Tongue (tissue), 3 donors: ENCODE measurements at places on chromosomes 16 and 17. TPM values are rescaled to one million over a fixed set of nuclear protein-coding genes. Genes with fewer than 3 reads are reported as not detected.
A peak's percentile ranks its signal among the peaks of the same experiment; 100 is the strongest.

DNA sequence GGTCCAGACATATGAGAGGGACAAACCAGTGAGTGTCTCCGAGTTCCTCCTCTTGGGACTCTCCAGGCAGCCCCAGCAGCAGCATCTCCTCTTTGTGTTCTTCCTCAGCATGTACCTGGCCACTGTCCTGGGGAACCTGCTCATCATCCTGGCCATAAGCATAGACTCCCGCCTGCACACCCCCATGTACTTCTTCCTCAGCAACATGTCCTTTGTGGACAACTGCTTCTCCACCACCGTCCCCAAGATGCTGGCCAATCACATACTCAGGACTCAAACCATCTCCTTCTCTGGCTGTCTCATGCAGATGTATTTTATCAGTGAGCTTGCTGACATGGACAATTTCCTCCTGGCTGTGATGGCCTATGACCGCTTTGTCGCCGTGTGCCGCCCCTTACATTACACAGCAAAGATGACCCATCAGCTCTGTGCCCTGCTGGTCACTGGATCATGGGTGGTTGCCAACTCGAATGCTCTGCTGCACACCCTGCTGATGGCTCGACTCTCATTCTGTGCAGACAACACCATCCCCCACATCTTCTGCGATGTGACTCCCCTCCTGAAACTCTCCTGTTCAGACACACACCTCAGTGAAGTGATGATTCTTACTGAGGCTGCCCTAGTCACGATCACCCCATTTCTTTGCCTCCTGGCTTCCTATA lies 19.2 kb downstream of the ZNF200 start:
- DNase-seq: no peak

- DNase-seq: no peak
These were observed 80.7 kb downstream of the PLD6 start for GRCh38 chr17:17125136-17126084.

DNA sequence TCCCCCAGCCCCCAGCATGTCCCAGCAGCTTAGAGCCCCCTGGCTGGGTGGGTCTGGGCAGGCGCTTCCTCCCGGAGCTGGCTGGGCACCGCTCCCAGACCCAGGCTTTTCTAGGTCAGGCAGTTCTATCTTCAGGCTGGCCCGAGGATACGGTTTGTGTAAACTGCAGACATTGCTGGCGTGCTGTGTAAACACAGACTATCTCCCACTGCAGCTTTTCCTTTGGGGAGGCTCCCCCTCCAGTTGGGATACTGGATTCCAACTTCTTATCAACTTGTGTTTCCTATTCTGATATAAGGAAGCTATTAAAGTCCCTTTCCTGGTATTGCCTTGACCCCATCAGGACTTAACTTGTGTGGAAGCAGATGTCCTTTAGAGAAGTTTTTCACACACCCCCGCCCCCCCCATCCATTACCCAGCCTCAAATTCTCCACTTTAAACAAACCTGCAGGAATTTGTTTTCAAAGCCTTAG lies 18.3 kb upstream of the GNA13 start:
- DNase-seq: no peak

DNA sequence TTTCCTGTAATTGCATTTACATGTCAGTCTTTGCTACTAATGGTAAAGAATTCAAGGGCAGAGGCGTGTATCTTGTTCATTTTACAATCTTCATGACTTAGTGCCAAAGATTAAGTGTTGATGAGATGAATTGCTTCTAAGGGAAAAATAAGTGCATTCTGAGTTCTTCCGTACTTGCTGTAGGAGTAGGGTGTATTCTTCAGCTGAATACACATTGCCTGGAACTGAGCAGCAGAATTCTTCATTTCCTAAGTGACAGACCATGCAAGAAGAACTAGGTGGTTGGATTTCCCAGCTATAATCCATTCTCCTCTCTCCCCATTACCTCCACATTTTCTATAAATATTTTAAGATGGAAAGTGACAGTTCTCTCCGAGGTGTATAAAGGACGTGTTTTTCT lies 104.8 kb downstream of the CACNG3 start:
- DNase-seq: no peak

- no peak for DNase-seq
These were observed 52.3 kb downstream of the MSI2 start for GRCh38 chr17:57308543-57309186.

GRCh38 chr17:45702666-45703266 lies 81.4 kb upstream of the CRHR1 start:
- DNase-seq: peak; percentile 59

DNA sequence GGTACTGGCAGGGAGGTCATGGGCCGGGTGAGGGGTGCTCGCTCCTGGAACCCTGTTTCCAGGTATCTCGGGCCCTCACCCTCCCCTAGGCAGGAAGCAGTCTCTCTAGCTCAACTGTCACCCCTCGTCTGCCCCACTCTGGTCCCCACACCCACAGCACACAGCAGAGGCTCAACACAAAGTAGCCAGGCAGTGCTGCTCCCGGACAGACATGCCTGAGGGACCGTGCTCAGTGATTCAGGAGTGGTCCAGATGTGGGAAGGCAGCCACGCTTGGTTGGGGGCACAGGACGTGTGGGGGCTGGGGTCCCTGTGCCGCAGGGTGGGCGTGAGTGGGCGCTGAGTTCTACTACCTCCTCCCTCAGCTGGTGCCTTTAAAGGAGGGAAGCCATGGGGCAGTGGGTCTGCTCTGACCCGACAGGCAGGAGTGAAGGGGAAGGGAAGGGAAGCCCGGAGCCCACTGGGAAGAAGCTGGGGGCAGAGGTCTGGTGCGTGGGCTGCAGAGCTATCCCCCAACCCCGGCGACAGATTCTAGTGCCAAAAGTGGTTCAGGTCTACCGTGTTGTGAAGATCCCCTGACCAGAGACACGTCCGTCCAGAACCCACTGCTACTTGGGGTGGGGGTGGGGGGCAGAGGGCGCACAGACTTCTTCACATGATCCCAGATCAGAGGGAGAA lies 11.8 kb downstream of the SLC16A3 start:
- no peak for DNase-seq

DNA sequence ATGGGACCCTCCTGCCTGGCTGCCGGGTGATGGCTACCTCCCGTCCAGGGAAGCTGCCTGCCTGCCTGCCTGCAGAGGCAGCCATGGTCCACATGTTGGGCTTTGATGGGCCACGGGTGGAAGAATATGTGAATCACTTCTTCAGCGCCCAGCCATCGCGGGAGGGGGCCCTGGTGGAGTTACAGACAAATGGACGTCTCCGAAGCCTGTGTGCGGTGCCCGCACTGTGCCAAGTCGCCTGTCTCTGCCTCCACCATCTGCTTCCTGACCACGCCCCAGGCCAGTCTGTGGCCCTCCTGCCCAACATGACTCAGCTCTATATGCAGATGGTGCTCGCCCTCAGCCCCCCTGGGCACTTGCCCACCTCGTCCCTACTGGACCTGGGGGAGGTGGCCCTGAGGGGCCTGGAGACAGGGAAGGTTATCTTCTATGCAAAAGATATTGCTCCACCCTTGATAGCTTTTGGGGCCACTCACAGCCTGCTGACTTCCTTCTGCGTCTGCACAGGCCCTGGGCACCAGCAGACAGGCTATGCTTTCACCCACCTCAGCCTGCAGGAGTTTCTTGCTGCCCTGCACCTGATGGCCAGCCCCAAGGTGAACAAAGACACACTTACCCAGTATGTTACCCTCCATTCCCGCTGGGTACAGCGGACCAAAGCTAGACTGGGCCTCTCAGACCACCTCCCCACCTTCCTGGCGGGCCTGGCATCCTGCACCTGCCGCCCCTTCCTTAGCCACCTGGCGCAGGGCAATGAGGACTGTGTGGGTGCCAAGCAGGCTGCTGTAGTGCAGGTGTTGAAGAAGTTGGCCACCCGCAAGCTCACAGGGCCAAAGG lies 36.8 kb downstream of the NLRC5 start:
- DNase-seq: no peak

GRCh38 chr17:32935726-32936125 lies 7.8 kb downstream of the TMEM98 start:
- DNase-seq: no peak

DNA sequence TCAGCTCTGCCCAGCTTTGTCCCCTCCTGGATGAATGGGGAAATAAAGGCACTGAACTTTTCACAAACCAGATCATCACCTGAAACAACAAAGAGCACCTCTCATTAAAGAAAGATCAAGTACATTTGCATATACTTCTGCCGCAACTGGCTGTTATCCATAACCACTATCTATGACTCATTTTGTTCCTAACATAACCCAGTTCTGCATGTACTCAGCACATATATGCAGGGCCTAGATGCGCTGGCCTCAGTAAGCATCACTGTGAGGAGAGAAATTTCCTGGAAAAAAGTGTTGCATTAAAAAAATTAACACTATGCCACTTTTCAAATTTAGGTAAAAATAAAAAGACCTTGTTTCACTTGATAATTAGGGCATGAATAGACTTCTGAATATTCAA lies 1718.4 kb downstream of the TP53TG3F start:
- DNase-seq: no peak

GRCh38 chr17:17526369-17526768 lies 30.2 kb upstream of the RASD1 start:
- peak; percentile 65 for DNase-seq

DNA sequence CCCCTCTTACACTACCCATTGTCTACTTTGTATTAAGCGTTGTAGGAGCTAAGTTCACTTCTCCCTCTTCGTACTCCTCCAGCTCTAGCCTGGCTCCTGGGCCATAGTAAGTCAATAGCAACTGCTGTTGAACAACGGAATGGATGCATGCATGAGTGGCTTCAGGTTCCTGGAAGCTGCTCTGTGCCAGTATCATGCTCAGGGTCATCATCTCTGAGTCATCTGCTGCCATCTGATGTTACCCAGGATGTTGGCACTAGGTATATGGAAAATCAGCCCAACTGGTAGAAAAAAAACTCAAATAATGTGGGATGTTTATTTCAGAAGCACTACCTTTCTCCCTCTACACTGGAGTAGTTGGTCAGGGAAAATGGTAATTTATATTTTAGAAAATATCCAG lies 536.8 kb downstream of the NPIPA7 start:
- no peak for DNase-seq

GRCh38 chr16:57282510-57283213 lies 1.8 kb downstream of the PLLP start:
- no peak for DNase-seq

DNA sequence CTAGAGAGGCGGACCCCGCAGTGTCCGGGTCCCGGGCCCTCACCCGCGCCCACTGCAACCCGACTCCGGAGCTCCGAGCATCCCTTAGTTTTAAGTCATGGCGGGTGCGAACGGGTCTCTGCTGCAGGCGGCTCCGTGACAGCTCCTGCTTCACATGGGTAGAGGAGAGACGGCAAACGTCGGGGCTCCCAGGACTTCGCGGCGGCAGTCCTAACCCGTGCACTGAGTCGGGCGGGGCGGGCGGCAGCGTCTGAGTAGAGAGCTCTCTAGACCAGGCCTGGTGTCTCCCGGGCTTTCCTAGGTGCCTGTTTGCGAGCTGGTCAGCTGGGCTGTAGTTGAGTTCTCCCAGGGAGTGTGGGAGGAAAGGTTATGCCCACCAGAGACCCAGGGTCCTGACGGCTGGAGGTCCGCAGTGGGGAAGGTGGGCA lies 345 bp downstream of the TSC2 start:
- DNase-seq: no peak

- DNase-seq: no peak
These were observed 26.1 kb downstream of the MNT start for GRCh38 chr17:2374549-2375285.

DNA sequence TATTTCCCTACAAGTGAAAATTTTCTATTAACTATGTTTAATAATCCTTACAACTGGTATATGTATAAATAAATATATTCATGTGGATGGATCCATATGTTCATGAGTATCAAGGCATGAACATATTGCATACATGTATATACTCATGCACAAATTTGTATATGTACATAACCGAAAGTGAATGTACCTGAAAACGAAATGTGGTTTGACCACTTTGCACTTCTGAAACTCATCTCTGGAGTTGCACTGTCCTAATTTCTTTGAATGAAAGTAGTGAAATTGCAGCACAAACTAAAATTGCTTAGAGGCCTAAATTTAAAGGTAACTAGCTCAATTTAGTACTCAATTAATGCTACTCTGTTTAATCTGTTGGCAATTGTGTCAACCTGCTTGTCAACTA lies 27.4 kb upstream of the GNAO1 start:
- no peak for DNase-seq

DNA sequence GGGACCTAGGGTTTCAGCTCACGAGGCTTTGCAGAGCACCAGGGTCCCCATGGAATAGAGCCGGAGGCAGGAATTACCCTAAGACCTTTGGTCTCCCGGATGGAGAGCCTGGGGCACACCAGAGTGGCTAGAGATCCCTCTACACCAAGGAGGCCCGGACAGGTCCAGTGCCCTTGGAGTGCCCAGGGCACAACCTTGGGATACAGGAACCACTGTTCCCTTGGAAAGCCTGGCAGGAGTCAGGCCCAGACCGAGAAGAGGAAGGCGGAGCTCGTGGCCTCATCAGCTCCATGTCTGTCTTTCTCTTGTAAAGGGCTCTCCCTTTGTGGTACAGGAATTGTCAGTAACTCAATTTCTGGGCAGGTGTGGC lies 3.8 kb upstream of the DBNDD1 start:
- DNase-seq: no peak

GRCh38 chr17:50955667-50956120 lies 89.5 kb upstream of the TOB1 start:
- peak; percentile 48 for DNase-seq

DNA sequence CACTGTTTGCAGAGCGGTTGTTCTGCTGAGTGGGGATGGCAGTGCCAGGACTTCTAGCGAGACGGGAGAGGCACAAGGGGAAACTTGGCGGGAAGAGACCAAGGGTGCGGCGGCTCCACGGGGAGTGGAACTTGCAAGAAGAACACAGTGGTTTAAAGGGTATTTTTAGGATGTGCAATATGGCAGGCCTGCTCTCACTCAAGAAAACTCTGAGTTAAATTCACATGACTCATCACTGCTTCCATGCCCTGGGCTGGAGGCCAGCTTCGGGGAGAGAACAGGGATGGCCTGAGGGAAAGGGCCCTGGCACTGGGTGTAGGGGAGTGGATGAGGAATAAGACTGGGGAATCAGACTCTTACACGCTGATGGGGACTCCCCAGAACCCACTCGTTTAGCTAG lies 13.3 kb upstream of the CD300LD start:
- peak; percentile 34 for DNase-seq

- DNase-seq: peak; percentile 91
These were observed 24.0 kb upstream of the VPS4A start for GRCh38 chr16:69286941-69287713.

The CCL23 gene
- total RNA-seq: not detected

The TMC8 gene
- total RNA-seq: 3.2 TPM

The TPSG1 gene
- total RNA-seq: not detected

The TBC1D3C gene
- not detected for total RNA-seq

The SLC5A11 gene
- total RNA-seq: not detected

The KRT25 gene
- not detected for total RNA-seq

The DRC7 gene
- total RNA-seq: not detected

The LPCAT2 gene
- total RNA-seq: 27.0 TPM

The HS3ST6 gene
- total RNA-seq: 1.5 TPM

The STH gene
- 1.7 TPM for total RNA-seq
